ENCODE measurements at places on chromosomes 7 and 10. TPM values are rescaled to one million over a fixed set of nuclear protein-coding genes. Genes with fewer than 3 reads are reported as not detected.

Gene DNAJB6
- total RNA-seq: 103 TPM

Gene JCAD
- total RNA-seq: 0.05 TPM

Gene MMP21
- total RNA-seq: not detected

Gene LRGUK
- total RNA-seq: 0.14 TPM

Gene PNLIPRP1
- total RNA-seq: not detected

Gene ERCC6
- total RNA-seq: 33.6 TPM

Gene GPR26
- not detected for total RNA-seq

Gene ANKRD61
- total RNA-seq: not detected

Gene AGR2
- total RNA-seq: not detected

Gene C10orf67
- total RNA-seq: 0.84 TPM

DNA sequence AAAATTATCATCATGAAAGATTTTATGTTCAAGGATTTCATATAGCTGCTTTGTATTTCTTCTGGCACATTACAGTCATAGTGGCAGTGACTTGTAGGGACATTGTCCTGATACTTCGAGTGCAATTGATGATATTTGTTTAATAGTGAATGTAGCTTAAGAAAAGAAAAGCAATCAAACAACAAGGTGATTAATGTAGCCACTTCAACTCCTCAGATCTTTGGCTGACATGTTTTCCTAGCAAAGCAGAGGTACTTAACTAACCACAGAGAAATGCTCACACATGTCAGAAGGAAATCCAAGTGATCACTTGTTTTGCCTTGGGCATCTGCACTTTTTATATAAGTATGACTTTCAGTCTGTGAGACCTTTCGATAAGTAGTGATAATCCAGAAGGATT is 470.3 kb downstream of the AUTS2 start:
- DNase-seq: no peak

GRCh38 chr7:112399501-112399900 is 50.8 kb upstream of the IFRD1 start:
- no peak for DNase-seq

DNA sequence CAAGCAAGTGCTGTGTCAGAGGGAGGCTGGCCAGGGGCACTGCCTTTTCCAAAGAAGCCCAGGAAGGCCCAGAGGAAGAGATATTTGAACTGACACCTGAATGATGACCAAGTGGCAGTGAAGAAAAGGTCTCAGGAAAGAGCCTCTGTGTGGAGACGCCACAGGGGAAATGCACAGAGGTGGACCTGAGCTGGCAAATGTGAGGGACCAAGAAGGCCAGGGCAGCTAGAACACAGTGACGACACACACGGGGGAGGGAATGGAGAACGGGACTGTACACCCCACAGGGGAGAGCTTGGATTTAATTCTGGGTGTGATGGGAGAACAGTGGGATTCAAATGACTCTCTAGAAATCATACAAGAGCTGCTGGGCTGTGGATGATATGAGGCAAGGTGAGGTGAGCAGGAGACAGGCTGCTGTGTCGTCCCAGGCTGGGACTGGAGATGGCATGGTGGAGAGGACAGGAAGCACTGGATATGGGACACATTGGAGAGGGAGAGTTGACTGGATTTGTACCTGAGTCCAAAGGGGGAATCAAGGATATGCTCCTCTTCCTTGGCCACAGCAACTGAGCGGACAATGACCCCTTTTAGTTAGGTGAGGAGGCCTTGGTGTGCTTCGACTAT is 84.2 kb upstream of the DDC start:
- DNase-seq: no peak

GRCh38 chr10:34232481-34232880 is 582.6 kb downstream of the PARD3 start:
- DNase-seq: no peak

DNA sequence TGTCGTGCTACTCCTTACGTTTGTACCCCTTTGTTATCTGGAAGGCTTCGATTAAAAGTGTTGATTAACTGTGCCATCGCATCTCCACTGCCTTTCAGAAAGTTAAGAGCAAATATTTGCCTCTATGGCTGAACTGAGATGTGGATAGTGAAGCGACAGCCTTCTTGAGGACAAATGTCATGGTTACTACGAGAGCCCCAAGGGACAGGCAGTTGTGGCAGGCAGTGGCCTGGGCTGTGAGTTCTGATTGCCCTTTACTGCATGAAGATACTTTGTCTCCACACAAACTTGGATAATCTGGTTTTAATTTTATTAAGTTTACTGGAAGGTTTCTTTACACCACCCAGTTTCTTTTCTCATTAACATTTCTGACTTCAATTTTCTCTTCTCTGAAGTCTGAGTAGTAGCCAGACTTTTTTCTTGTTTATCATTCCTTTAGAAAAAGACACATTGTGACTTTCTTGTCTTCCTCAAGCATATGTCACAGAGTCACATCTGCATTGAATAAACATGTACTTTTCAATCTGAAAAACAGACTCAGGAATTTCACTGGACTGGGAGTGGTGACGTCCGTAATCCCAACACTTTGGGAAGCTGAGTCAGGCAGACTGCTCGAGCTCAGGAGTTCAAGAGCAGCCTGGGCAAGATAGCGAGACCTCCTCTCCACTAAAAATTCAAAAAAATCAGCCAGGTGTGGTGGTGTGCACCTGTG is 1.5 kb downstream of the TAS2R41 start:
- no peak for DNase-seq

GRCh38 chr7:155774947-155775346 is 37.3 kb downstream of the SHH start:
- no peak for DNase-seq

- DNase-seq: no peak
Observed at GRCh38 chr10:132265890-132266496, 41.8 kb downstream of the STK32C start.

- no peak for DNase-seq
Observed at GRCh38 chr10:48187713-48188485, 86.6 kb downstream of the FRMPD2 start.

GRCh38 chr7:13442226-13442625 is 547.2 kb downstream of the ETV1 start:
- no peak for DNase-seq

GRCh38 chr10:69558559-69558958 is 14.7 kb downstream of the NEUROG3 start:
- no peak for DNase-seq

DNA sequence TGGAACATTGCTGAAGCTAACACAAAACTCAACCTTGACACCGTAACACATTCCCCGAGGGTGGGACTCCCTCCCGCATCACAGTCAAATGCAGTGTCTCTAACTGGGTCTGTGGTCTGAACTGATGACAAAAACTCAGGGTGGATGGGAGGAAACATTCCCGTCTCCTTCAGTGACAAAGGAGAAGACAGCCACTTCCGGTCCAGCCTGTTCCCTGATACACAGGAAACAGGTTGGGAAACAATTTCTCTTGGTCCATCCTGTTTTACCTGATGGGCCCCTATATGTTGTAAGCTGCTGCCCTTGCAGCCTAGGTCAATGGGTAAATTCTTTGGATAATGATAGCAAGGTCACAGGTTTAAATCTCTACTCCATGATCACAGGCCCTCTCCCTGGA is 20.4 kb downstream of the SLC13A4 start:
- no peak for DNase-seq

DNA sequence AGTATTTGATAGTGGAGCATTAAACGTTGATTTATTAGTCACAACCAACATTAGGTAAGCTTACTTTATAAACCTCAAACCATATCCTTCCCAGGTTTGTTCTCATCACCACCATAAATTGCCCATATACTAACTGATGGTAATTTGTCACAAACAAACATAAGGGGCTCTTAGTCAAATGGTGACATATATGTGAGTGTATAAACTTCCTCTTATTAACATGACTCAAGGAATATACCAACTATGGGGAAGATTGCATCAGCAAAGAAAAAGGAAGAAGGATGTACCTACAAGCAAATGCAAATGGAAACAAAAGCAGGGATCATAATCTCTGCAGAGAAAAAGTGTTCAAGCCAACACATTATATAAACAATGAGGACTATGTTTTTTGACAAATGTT is 418.2 kb upstream of the AKR1E2 start:
- DNase-seq: no peak

DNA sequence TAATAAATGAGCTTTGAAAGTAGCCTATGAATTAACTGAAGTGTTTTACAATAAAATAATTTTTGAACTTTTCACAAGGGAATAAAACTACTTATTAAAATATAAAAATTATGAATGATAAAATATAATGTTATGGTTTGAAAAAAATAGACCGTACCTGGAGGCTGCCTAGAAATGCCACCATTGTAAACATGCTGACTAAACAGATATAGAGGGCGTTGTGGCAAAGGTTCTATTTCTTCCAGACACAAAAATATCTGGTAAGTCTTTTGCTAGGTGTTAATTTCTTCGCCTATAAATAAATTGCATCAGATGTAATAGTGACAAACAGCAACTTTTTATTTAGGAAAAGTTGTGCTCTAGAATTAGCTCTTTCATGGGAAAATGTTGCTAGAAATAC is 11.2 kb downstream of the PPP1R3A start:
- no peak for DNase-seq

DNA sequence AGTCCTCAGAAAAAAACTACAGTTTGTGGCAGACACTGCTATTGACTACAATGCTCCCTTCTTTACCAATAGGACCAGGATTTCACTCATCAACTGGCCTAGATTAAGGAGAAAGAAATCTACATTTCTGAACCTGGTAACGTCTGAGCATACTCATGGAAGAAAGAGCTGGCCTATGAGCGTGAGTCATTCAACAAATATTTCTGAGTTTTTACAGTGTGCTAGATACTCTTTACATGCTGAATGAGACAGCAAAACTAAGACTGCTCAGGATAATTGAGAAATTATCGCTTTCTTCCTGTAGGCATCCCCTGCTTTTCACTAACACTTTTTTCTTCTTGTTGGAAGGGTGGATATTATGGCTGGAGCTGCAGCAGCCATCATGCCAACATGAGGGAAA is 609.7 kb downstream of the TNS3 start:
- DNase-seq: no peak

DNA sequence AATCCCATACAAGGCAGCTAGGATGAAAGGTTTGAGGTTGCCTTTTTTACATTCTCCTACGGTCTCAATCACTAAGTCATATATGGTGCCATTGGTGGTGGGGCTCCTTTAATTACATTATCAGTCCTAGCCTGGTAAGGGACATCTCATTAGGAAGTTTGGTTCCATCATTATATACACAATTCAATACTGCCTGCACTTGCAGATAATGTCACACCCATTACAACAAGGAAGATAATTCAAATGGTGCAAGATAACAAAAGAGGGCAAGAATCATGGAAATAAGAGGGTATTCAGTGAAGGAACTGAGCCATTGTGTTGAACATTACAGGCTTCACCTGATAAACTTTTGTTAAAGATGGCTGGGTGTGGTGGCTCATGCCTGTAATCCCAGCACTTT is 1.7 kb upstream of the TMEM248 start:
- DNase-seq: no peak

GRCh38 chr10:112815269-112816032 is 134.6 kb upstream of the TCF7L2 start:
- no peak for DNase-seq

DNA sequence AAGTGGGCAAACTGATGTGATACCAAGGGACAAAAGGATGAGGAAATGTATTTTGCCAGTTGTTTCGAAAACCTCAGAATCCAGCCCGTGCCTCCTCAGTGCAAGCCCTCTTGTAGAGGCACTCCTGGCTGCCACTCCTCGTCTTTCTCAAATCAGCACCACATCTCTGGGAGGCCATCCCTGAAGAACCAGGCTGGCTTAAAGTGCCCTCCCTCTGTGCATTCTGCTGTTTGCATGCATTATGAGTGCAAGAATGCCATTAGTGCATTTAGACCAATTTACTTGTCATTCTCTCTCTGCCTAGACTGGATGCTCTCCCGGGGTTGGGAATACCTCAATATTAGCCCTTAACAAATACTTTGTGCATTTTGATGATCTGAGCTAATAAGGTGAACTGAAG is 19.9 kb upstream of the FAM180A start:
- DNase-seq: no peak

DNA sequence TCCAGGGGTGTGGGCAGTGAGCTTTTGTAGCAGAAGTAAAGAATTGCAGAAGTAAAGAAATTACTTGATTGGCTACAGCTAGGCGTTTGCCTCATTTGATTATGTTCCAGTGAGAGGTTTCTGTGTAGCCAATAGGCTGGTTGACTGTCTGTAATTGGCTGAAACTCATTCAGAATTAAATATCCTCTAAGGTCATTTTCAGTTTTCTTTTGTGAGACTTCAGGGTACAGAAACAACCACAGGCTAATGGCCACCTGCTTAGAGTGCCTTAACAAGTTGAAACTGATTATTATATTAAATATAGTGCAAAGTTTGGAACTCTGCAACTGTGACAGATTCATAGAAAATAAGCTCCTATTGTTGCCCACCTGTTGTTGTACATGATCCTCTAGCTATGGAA is 10.6 kb downstream of the SEC61A2 start:
- DNase-seq: no peak

DNA sequence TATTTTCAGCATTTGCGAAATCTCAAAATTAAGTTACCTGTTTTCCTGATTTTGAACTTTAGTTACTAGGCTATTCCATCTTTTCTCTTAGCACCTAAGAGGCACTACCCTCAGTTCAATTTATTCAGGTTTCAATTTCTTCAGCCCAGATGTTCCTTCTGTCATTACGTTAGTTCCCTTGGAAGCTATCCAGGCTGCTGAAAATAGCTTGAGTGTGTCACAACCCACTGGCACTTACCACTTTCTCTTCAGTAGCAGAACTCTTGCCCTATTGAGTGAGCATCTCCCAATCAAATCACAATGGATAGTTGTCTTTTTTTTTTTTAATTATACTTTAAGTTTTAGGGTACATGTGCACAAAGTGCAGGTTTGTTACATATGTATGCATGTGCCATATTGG is 332.7 kb upstream of the LRGUK start:
- DNase-seq: no peak

DNA sequence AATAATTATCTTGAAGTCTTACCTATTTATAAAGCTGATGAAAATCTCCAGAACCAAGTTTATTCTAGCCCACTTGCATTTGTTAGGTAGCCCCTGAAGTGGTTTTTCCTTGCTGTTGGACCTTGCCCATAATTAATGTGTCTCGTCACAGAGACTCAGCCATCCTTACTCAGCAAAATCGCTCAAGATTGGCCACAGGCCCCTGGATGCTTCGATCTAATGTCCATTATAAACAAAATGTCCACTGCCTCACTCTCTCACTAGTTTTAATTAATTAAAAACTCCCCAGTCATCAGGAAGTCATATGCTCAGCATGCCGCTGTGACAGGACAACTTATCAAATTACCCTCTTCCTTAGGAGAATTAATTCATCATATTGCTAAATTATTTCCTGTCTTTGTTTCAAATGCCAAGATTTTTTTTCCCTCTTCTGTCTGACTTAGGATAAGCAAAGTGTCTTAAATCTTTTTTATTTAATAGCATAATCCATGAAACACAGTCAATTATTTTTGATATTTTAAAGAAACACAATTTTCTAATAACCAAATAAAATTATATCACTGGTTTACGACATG is 126.8 kb upstream of the PCLO start:
- no peak for DNase-seq

DNA sequence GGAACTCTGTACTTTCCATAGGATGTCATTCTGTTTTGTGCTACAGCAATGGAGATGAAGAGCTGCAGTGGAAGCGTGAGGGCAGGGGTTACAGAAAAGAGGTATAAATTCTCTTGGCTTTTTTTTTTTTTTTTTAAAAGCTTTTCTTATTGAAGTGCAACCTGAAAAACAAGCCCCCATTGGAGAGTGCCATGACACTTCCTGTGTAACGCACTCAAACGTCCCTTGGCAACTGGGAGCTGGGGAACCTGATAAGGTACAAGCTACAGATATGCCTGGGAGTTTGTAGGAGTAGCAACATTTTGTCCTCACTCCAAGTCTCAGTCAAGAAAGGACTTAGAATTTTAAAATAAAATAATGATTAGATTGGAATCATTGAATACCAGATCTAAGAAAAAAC is 512.1 kb downstream of the RPS24 start:
- DNase-seq: no peak

- no peak for DNase-seq
Observed at GRCh38 chr10:3892440-3893425, 107.7 kb upstream of the KLF6 start.
